ENCODE measurements at places on chromosomes 5 and 9. TPM values are rescaled to one million over a fixed set of nuclear protein-coding genes. Genes with fewer than 3 reads are reported as not detected.
A peak's percentile ranks its signal among the peaks of the same experiment; 100 is the strongest.

GRCh38 chr5:112077180-112077579 is 320.2 kb upstream of the NREP start:
- no peak for DNase-seq

GRCh38 chr9:134929193-134930158 is 11.8 kb upstream of the FCN1 start:
- no peak for DNase-seq

The ZDHHC11 gene
- total RNA-seq, result 11.4 TPM

DNA sequence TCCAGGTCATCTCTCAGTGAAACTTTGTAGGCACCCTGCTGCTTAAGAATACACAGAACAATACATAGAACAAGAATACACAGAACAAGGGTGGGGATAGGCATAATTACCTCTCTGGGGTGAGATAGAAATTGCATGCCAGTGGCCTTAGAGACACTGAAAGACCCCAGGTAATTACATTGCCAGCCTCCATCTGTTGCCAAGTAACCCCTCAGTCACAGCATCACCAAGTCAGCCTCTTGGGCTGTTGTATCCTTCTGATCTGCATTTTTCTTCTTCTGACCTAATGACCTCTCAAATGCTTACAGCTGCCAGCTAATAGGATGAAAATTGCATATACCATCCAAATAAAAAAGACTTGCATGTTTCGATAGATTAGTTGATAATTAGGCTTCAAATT is 167.7 kb downstream of the GRIA1 start:
- DNase-seq, result no peak

GRCh38 chr5:143495821-143496275 is 92.4 kb upstream of the NR3C1 start:
- DNase-seq, result no peak

GRCh38 chr5:78610636-78611035 is 37.9 kb downstream of the LHFPL2 start:
- no peak for DNase-seq

DNA sequence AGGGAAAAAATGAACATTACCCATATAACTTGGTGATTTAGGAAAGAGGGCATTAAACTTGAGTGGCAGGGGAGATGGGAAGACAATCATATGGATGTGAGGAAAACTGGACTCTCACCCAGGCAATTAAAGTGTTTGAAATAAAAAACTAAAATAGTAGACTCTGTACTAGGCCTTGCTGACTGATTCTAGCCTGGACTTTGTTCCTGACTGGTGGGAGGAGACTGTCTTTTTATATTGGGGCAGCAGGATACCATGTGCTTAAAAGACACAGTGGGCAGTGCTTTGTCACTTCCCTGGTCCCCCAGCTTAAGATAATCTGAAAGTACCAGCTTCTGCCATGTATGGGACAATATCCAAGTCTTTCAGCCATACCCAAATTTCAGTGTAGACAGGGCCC is 107.0 kb downstream of the ACTL7B start:
- DNase-seq, result no peak

- DNase-seq, result no peak
Measured at GRCh38 chr5:152400846-152401245, 4.2 kb downstream of the NMUR2 start.

- no peak for DNase-seq
Measured at GRCh38 chr9:72721067-72721466, 199.7 kb downstream of the TMC1 start.

DNA sequence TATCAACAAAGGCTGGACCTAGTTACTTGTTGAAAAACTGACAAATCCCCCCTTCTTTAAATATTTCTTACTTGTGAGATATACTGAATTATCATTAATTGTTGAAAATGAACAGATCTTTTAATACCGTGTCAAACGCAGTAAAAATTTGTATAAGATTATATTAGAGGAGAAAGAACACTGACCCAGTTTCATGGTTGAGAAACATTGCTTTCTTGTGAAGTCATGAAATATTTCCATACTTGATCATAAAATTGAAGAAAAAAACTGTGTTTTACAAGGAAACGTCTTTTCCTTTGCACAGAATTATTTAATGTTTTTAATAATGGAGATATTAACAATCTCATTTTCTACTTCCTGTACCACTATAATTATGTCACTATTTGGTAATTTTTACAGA is 45.8 kb downstream of the MOCS2 start:
- no peak for DNase-seq

- no peak for DNase-seq
Measured at GRCh38 chr5:112124788-112125187, 294.3 kb downstream of the EPB41L4A start.

GRCh38 chr5:14995229-14995628 is 123.7 kb upstream of the ANKH start:
- DNase-seq, result no peak

The NCS1 gene
- total RNA-seq, result 44.8 TPM

DNA sequence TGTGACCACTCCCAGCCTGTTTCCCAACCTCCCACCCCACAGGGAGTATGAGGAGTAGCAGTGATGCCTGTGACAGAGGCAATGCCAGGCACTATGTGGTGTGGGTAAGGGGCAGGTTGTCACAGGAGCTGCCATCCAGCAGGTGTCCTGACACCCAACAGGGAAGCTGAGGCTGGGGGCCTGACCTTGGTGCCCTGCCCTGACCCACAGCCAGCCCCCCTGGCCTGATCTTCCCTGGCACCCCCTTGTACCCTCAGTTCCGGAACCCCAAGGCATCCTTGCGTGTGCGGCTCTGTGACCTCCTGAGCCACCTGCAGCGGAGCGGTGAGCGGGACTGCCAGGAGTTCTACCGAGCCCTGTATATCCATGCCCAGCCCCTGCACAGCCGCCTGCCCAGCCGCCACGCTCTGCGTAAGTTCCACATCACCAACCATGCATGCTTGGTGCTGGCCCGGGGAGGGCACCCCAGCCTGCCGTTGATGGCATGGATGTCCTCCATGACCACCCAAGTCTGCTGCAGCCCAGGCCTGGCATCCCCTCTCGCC is 14.4 kb downstream of the CARD19 start:
- DNase-seq, result no peak

The TLR4 gene
- 0.78 TPM for total RNA-seq

The MLANA gene
- total RNA-seq, result not detected

DNA sequence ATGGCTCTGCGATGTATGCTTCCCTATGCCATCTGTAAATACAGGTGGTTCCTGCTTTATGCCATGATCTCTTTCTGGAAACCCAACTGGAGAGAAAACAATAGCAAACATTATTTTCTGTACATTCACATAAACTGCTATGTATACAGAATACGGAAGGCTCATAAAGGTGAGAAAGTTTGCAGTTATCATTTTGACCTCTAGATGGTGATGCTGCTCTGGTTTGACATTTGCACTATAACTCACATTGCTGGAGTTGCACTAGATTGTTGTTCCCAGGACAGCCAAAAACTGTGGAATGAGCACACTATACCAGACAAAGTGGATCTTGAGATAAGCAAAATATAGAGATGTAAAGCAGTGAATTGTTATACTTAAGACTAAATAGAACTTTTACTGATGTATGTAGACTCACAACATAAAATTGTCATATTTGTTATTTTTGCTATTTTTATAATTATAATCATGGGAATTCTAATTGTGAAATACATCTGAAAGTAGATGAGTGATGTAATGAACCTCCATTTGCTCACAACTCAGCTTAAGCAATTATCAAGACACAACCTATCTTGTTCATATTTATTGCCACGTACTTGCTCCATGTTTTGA is 246.5 kb downstream of the PTPRD start:
- DNase-seq, result no peak

The C6 gene
- total RNA-seq, result 0.20 TPM

DNA sequence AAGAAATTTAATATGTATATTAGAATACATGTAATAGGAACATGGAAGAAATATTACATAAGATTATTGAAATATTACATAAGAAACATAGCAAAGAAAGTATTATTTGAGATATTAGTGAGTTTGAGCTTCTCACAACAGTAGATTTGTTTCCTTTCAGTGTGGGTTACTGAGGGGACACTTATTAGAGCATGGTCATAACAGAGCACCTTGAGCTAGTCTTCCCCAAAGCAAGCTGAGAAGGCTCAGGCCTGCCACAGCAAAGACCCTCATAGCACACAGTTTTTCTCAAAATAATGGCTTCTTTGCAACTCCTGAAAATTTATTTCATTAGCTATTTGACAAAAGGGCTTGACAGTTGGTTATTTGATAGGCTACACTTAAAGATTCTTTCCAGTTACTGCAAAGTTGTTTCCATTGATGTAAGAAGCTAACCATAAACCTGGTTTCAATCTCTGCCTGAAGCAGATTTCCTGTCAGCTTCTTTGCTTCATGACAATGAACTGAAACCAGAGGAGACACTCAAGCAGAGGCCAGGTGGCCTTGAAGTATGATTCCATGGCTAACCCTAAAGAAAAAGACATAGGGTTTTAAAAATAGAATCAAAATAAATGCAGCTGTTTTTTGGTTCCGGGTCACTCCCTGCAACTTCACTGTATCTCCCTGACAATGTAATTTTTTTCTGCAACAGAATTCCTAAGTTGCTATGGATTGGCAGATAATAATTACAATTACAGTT is 68.6 kb downstream of the ERMP1 start:
- no peak for DNase-seq

GRCh38 chr9:132069046-132069898 is 10.4 kb downstream of the MED27 start:
- no peak for DNase-seq

GRCh38 chr9:35070823-35071813 is 1.3 kb downstream of the VCP start:
- no peak for DNase-seq

The ZFP2 gene
- total RNA-seq, result 4.0 TPM

DNA sequence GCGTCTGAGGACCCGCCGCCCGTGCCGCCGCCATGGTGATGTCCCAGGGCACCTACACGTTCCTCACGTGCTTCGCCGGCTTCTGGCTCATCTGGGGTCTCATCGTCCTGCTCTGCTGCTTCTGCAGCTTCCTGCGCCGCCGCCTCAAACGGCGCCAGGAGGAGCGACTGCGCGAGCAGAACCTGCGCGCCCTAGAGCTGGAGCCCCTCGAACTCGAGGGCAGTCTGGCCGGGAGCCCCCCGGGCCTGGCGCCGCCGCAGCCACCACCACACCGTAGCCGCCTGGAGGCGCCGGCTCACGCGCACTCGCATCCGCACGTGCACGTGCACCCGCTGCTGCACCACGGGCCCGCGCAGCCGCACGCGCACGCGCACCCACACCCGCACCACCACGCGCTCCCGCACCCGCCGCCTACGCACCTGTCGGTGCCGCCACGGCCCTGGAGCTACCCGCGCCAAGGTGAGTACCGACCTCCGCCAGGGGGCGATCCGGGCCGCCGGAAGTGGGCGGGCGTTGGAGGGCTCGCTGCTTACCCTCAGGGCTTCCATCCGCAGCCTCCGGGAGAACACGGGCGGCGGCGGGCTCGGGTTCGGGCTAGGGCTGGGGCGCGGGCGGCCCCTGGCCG is 8.5 kb downstream of the PRR7 start:
- DNase-seq, result peak; percentile 82
